ENCODE measurements at places on chromosomes 11 and 22.

DNA sequence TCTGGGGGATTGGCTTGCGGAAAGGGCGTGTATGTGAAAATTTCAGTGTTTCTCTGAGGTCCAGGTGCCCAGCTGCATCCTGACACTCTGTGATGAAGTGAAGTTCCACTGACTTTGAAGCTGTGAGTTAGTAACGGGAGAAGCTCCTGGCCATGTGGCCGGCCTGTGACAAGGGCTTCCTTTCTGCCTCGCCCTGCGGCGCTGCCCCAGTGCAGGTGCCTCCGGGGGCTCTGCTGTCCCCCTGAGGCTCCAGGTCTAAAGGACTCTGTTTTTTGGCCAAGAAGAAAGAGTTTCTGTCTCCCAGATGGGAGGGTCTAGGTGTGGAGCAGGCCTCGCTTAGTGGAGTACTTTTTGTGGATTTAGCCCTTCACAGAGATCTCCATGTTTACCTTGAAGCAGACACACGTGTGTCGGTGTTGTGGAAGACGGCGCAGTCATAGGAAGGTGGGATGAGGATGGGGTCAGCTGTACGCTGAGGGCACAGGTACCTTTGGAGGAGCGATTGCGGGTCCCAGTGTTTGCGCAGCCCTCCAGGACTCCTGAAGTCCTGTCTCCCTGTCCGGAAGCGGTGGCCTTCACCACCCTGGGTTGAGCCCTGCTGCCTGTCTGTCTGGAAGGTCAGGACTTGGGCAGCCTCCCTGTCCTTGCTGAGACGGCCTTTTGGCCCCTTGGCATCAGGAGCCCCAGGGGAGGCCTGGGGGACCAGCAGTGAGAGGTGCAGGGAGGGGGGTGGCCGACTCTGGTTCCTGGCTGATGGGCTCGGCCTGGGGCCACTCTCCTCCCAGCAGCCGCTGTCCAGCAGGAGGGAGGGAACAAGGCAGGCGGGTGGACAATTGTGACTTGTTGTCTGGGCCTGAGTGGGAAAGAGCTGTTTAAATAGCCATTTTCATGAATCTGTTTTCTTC, 1249.3 kb downstream of the BRD1 start:
- no peak for DNase-seq

- no peak for DNase-seq
Observed at GRCh38 chr11:1081601-1082311, 7.1 kb downstream of the MUC2 start.

GRCh38 chr11:29231991-29232390, 784.8 kb downstream of the KCNA4 start:
- DNase-seq = no peak

DNA sequence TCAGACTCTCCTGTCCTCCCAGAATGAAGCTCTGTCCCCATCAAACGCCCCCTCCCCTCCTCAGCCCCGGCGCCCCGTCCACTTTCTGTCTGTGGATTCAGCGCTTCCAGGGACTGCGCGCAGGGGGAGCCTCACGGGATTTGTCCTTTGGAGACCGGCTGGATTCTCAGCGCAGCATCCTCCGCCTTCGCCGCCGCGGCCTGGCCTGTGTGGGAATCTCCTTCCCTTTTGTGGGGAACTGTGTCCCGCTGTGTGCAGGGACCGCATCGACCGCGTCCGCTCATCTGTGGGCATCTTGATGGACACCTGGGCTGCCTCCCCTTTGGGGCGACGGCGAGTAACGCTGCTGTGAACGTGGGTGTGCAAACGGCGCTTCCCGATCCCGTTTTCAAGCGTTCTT, 1.1 kb upstream of the SCT start:
- DNase-seq = no peak

GRCh38 chr22:25762147-25762546, 20.2 kb downstream of the MYO18B start:
- DNase-seq = peak; percentile 64

GRCh38 chr11:12275818-12276217, 101.6 kb upstream of the PARVA start:
- DNase-seq = no peak

GRCh38 chr22:27799827-27800249, 1.7 kb downstream of the MN1 start:
- DNase-seq = no peak

- DNase-seq = peak; percentile 28
Observed at GRCh38 chr11:33658195-33658900, 42.3 kb downstream of the C11orf91 start.

DNA sequence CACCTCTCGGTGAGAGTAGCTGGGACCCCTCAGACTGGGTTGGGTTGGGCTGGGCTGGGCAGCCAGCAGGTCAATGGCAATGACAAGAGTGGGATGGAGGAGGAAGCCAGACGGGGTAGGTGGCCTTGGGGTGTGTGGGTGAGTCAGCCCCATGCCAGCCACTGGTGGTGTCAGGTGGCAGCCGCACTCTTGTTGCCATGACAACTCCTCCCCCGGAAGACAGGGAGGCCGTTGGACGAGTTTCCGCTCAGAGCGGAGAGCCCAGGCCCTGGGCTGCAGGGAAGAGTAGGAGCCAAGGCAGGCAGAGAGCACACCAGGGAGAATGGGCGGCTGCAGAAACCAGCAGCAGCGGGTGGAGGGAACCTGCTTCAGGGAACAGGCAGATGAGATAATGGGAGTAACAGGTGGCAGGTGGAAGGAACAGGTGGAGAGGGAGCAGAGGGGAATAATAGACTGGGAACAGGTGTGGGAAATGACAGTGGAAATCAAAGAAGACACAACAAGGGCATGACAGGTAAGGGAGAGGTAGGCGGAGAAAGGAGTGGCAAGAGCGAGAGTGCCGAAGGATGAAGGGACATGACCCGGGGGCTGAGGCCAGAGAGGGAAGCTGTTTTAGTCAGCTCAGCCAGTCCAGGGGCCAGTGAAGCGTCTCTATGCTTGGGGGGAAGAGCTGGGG, 8.7 kb downstream of the SPTBN2 start:
- no peak for DNase-seq

DNA sequence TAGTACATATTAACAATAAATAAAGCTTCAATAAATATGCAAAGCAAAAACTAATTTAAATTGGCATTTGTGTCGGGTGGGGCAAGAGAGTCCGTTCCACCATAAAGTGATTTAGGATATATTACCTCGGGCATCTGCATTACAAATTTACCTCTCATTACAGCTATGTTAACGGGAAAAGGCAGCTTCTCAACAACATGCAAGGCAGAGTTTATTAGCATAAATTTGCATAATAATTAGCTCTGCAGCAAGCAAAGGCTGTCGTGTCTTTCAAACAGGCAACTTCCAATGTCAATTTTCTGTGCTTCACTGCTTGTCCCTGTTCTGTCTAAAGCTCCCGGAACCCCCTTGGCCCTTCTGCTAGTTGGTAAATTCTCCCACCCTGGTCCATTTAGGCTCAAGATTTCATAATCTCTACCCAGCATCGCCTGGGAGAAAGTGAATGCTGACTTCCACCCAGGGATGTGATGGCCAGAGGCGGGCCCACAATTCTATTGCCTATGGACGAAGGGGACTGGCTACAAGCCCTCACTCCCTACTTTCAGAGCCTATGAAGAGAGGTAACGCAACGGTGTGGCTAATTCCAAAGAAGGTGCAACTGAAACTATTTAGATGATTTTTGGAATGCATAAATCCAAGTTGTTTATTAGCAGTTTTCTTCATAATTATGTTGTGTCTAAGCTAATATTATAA, 462.1 kb downstream of the OPCML start:
- no peak for DNase-seq

DNA sequence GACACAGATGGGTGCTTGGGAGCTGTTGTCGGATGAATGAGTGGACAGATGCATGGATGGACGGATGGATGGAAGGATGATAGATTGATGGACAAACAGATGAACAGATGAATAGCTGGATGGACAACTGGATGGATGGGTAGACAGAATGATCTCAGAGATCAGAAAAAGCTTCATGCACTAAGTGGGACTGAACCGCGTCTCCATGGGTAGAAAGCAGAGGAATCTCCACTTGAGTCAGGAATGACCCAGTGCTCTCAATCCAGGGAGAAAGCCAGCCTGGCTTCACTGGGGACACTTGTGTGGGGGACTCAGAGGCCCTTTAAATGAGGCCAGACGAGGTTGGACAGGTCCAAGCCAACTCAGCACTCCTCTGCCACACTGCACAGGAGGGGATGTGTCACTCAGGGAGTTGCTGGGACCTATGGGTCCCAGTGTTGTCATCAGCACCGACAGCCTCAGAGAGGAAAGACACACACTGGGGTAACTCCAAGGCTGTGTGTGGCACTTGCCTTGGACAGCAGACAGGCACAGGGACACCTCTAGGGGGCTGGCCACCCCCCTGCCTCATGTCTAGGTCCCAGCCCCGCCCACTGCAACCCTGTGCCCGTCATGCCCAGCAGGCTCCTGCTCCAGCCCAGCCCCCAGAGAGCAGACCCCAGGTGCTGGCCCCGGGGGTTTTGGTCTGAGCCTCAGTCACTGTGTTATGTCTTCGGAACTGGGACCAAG, 5.6 kb downstream of the IGLL5 start:
- DNase-seq = no peak

GRCh38 chr11:132704781-132705375, 827.4 kb downstream of the OPCML start:
- DNase-seq = peak; percentile 9

DNA sequence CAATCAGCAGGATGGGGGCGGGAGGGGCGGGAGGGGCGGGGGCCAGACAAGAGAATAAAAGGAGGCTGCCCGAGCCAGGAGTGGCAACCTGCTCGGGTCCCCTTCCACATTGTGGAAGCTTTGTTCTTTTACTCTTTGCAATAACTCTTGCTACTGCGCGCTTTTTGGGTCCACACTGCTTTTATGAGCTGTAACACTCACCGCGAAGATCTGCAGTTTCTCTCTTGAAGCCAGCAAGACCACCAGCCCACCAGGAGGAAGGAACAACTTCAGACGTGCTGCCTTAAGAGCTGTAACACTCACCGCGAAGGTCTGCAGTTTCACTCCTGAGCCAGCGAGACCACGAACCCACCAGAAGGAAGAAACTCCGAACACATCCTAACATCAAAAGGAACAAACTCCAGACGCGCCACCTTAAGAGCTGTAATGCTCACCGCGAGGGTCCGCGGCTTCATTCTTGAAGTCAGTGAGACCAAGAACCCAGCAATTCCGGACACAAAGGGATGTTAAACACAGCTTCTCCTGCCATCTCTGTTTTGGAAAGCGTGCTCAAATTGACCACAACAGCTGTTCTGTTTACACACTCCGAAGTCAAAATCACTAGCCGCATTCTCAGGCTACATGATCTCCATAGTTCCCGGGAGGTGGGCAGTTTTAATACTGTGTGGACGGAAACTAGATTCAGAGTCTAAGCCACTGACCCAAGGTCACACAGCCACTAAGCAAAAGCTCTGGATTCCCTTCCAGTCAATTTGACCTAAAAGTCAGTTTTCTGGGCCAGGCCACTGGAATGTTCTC, 11.9 kb downstream of the PLAAT2 start:
- no peak for DNase-seq

DNA sequence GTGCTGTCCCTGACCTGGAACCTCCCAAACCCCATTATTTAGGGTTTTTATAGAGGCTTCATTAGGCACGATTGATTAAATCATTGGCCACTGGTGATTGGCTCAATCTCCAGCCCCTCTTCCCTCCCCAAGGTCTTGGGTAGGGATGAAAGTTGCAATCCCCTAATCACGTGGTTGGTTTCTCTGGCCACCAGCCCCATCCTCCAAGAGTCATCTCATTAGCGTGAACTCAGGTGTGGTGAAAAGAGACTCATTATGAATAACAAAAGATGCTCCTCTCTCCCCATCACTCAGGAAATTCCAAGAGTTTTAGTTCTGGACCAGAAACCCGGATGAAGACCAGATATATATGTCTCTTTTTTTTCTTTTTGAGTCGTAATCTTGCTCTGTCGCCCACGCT, 7.6 kb upstream of the MARK2 start:
- no peak for DNase-seq

DNA sequence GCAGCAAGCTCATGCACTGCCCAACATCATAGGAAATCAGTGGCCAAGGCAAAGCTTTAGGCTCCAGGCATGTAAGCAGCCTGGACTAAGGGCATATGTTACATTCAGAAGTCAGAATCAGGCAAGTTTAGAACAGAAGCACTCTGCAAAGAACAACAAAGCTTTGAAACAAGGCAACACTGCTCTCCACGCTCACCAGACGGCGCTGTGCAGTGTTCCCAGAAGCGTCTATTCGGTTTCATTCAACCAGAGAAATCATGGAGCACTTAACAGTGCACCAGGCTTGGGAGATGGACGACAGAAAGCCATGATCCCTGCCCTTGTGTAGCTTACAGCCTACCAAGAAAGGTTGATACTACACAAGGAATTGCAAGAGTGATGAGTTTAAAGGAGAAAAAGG, 555.8 kb downstream of the BUD13 start:
- DNase-seq = peak; percentile 40

GRCh38 chr22:44049486-44050231, 25.6 kb downstream of the PARVB start:
- DNase-seq = no peak

- DNase-seq = no peak
Observed at GRCh38 chr22:33109514-33110430, 51.6 kb upstream of the SYN3 start.

GRCh38 chr11:58227956-58228615, 632 bp downstream of the OR10Q1 start:
- no peak for DNase-seq

- DNase-seq = no peak
Observed at GRCh38 chr11:28243581-28243980, 135.4 kb downstream of the METTL15 start.

- DNase-seq = no peak
Observed at GRCh38 chr11:81674211-81674610, 1059.5 kb downstream of the FAM181B start.

DNA sequence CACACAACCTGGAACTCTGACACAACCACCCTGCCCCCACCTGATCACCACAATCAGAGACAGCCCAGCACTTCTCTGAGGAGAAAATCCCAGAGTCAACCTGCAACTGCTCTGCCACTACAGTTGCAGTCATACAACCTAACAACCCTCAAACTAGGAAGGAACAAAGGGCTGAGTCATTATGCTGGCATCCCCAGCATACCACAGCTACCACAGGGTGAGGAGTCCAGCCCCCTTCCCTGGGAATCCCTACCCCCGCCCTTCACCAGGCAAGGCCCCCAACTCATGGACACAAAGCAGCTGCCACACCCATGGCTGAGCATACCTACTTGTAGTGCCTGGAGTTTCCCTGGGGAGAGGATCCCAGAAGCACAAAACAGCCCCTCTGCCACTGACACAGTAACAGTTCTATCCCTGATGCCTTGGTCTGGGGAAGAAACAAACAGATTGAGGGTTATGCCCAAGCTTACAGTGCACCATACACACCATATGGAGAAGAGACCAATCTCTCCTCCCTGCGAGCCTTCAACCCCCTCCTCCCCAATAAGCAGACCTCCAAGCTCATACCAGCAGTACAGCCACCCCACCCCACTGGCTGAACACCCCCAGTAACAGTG, 68.5 kb upstream of the C11orf58 start:
- no peak for DNase-seq

DNA sequence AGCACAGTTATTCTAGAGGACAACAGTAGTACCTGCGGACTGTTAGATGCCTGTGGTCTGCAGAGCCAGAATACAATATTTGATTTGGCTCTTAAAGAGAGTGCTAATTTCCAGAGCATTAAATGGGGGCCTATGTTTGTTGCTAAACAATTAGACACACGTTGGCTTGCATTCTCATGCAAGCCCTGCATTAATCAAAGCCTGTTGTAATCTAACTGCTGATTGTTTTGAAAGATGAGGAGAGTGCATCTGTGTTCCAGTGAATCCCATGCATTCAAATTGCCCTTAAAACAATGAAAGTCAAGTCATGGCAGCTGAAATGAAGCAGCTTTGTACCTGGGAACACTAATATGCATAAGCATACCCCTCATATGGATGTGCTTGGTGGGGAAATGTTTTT, 419.4 kb downstream of the DYNC2H1 start:
- DNase-seq = no peak

GRCh38 chr11:5276697-5277096, 7.0 kb upstream of the HBE1 start:
- DNase-seq = no peak

Measured in HuH-7 (cell line).